ENCODE measurements at places on chromosomes 16 and 17.

GRCh38 chr17:75153780-75154194 lies 525 bp downstream of the JPT1 start:
- no peak for DNase-seq

GRCh38 chr16:25959221-25959620 lies 267.5 kb downstream of the HS3ST4 start:
- DNase-seq, result no peak

- DNase-seq, result no peak
Observed at GRCh38 chr16:74113545-74113944, 183.1 kb upstream of the PSMD7 start.

DNA sequence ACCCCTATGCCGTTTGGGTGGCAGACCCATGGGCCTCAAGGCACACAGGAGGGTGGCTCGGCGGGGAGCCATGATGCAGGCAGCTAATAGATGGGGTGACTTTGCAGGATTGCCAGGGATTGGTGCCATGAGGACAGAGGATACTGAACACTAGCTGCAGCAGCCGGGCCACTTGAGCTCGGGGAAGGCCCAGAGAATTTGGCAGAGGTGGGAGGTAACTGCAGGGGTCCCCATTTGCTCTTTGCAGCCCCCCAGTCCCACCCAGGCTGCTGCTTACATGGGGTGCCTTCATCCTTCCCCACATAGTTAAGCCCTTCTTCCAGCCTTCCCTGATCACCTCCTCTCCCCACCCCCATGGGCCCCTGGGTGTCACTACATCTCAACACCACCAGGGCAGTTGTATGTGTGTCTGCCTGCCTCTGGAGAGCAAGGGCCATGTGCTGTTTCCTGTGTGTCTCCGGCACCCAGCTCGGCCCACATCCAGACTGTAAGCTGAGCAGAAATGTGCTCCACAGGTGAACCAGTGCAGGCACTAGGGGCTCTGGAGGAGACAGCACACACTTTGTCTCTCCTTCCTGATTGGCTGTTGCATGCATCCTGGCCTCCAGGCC lies 52.0 kb downstream of the SREBF1 start:
- DNase-seq, result no peak

- DNase-seq, result no peak
Observed at GRCh38 chr16:31327646-31328225, 27.2 kb upstream of the ITGAX start.

DNA sequence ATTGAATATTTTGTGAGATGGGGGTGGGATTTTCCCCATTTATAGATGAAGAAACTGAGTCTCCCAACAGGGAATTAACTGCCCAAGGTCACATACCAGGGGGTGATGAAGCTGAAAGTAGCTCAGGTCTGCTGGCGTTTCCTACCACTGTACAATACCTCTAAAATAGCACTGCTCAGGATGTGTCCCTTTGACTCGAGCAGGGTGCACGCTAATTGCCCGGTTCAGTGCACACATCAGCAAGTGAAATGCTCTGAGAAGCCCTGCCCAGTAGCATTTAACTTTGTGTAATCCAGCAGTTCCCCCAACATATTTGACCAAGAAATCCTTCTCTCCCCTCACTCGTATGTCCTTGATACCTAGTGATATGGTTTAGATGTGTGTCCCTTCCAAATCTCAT lies 50.1 kb upstream of the DDX52 start:
- no peak for DNase-seq

- peak; percentile 82 for DNase-seq
Observed at GRCh38 chr16:85652431-85653221, 36.1 kb downstream of the GINS2 start.

DNA sequence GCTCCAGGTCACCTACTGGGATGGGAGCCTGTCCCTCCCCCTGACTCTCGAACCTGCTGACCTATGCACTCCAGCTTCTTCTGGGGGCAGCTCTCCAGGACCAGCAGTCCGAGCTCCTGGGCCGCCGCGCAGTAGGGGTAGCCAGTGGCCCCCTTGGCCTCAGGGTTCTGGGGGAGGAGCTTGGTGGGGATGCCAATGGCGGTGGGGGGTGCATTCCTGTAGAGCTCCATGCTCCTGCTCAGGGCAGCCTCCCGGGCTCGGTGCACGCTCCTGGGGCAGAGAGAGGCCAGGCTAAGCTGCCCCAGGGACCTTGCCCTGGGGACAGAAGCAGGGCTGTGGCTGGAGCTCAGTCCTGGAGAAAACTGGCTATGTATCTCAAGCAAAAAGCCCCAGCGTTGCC lies 7.7 kb upstream of the SPATA2L start:
- DNase-seq, result no peak

- no peak for DNase-seq
Observed at GRCh38 chr16:23134274-23134673, 15.0 kb downstream of the USP31 start.

All from fibroblast of skin of abdomen (primary cell).